Activated T-helper 9 cell treated with anti-CD3 and anti-CD28 coated beads, Interleukin-2, amount 50 U/mL, for 16 hours (primary cell): ENCODE measurements at places on chromosomes 5 and 9.

GRCh38 chr9:92659601-92660000 lies 10.3 kb downstream of the IPPK start:
- DNase-seq, result no peak

- no peak for DNase-seq
These were observed 15.5 kb upstream of the TRIM32 start for GRCh38 chr9:116671605-116672004.

DNA sequence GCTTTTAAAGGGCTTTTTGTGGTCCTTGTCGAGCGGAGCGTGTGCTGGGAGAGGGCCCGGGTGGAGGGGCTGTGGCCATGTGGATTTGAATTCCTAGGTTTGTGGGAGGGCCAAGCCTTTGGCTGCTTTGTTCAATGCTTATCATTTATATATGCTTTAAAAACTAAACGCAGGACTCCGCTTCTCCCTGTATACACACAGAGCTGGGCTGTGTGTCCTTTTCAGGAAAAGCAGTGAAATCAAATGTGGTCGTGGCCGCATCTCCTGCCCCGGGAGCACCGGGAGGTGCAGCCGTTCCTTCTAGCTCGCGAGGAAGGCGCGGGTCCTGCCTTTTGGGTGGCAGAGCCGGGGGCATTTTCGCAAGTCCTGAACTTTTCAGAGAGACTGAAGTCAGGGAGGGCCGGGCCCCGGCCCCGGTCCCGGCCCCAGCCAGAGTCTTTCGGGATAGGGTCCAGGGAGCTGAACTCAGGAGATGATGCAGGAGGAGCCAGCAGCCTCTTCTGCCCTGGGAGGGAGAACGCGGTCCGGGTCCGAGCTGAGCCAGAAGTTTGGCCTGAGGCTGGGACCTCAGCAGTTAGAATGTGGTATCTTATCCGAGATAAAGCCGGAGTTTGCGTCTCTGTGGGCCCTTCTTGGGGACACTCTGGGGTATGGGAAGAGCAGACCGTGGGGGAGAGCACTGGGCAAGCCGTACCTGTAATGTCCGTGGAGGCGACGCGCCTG lies 158.8 kb downstream of the C9orf152 start:
- no peak for DNase-seq

DNA sequence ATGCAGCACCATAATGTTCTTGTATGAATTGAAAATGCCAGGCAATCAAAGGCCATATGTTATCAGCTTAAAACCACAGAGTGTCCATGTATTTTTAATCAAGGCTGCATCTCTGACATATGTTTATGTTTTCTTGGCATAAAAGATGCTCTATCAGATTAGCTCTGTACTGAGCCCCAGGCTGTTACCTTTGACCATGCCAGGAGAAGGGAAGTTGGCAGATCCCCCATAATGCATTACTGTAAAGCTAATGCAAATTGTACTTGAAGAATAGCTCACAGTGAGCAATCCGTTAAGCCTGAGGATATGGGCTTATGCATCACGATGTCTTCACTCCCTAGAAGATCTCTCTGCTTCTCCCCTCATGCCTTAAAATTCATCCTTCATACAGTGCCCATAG lies 414.4 kb downstream of the BRINP1 start:
- no peak for DNase-seq

DNA sequence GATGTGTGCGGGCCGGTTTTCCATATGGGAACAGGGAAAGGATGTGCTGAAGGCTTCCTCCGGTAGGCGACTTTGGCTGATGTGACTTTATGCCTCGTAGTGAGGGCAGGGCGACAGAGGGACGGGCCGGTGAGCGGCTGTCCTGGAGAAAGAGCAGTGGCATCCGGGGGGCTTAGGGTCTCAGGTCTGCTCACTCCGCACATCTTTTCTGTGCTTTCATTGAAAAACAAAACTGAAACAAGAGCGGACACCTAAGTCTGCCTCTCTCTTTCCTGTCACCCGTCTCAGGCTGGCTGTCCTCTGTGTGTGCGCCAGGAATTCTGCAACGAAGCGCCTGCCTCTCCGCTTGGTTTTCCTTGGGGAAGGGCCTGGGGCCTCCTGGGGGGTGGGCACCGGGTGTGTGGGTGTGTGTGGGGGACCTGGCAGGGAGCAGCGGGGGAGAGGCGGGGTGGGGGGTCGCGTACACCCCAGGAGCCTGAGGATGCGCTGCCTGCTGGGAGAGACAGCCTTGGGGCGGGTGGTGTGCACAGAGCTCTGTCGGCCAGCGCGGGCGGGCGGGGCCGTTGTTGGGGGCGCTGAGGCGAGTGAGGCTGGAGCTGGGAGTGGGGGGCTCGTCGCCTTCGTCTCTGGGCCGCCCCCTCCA lies 580 bp upstream of the PRRX2 start:
- no peak for DNase-seq

- DNase-seq, result no peak
These were observed 45.6 kb upstream of the RNF130 start for GRCh38 chr5:180117000-180117725.

- no peak for DNase-seq
These were observed 54.6 kb upstream of the STXBP1 start for GRCh38 chr9:127557466-127557869.

GRCh38 chr5:150164211-150164980 lies 2.2 kb upstream of the CDX1 start:
- no peak for DNase-seq

GRCh38 chr5:177468685-177469628 lies 4.5 kb downstream of the DBN1 start:
- no peak for DNase-seq

DNA sequence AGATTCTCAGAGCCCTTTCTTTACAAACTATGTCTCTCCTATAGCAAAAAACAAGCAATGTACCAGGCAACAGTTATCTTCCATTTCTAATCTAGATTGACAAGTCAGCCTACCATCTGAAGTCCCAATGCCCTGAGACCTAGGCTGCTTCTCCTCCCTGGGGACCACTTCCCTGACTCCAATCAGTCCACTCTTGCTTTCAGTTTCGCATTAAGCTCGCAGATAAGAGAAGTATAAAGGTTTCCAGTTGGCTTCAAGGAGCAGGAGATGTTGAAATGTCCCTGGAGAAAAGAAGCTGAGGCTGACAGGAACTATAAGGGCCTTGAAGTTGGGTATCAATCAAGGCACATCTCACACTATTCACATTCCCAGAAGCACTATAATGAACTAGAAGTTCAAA lies 32.3 kb downstream of the ERP44 start:
- DNase-seq, result no peak

- DNase-seq, result no peak
These were observed 4.1 kb upstream of the HDHD3 start for GRCh38 chr9:113380869-113381378.

GRCh38 chr5:57346328-57346727 lies 136.3 kb downstream of the ACTBL2 start:
- DNase-seq, result no peak

- no peak for DNase-seq
These were observed 257.9 kb upstream of the MVB12B start for GRCh38 chr9:126068534-126069230.
